ENCODE measurements at places on chromosomes 4 and X.

DNA sequence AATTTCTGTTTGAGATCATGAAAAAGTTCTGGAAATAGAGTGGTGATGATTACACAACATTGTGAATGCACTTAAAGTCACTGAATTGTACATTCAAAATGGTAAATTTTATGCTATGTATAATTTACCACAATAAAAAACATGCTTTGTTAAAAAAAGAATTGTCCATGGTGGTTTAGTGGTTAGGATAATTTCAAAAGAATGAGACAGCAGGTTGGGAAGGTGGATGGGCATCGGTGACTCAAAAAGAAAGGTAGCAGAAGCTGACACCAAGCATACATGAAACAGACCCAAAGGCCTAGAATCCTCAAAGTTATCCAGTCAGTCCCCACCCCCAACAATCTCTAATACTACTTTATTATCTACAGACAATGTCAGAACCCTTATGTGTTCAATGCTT, 91.1 kb downstream of the MSN start:
- DNase-seq, result no peak

- no peak for DNase-seq
Observed at GRCh38 chr4:56445699-56446098, 9.6 kb downstream of the PAICS start.

GRCh38 chrX:154441984-154442707, 1.8 kb upstream of the FAM50A start:
- DNase-seq, result no peak

DNA sequence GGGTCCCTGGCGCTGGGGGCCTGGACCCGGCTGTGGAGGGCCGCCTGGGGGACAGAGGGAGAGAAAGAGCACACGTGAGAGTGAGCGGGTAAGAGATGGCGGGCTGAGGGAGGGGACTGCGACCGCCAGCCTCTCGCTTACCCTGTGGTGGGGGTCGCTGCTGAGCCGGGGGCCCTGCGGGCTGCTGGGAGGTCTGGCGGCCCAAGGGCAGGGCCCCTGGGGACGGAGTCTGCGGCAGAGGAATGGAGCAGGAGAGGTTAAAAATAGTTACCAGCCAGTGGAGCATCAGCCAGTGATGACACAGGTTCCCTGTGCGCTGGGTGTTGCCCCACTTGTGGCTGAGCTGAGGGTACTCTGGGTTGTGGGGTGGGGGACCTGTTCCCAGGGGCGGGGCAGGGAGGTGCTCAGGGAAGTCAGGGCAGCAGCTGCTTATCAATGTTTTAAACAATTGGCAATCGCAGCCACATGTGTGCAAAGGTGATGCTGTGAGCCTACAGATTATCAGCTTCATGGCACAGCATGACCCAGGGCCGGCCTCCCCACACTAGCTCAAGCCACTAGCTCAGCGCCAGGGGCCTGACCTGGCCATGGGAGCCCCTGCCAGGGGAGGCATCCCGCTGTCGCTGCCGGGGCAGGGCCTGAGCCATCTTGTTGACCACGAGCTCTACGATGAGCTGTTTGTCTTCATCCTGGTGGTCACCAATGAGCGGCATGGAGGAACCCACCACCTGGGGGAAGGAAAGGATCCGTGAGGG, 7.5 kb upstream of the TIMP1 start:
- DNase-seq, result peak; percentile 16

DNA sequence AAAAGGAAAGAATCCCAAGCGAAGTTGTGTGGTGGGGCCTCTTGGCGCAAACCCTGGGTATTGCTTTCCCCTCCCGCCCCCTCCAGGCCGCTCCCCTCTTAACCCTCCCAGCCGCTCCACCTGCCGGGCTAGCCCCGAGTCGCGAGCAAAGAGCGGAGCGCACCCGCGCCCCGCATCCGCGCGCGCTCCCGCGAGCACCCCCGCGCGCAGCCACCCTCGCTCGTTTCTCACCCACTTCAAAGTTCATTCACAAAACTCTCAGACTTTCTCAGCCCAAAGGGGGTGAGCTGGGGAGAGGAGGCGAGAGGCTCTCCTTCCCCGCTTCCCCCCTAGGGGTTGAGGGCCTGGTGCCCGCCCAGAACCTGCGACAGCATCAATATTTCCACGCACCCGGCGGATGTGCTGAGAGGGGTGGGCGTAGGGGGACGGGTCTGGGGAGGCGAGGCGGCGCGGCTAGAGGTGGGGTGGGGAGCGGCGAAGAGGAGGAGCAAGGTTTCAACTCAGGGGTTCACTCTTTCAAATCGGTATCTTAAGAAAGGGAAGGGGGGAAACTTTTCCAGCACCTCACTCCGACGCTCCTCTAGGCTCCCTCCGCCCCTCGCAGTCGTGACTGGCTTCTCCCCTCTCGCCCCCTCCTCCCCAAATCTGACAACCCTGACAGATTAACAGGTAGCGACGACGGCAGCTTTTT, 1.8 kb downstream of the MAML3 start:
- DNase-seq, result peak; percentile 79

- no peak for DNase-seq
Observed at GRCh38 chr4:124790471-124790870, 77.9 kb upstream of the ANKRD50 start.

- no peak for DNase-seq
Observed at GRCh38 chrX:40952855-40953254, 132.4 kb upstream of the USP9X start.

DNA sequence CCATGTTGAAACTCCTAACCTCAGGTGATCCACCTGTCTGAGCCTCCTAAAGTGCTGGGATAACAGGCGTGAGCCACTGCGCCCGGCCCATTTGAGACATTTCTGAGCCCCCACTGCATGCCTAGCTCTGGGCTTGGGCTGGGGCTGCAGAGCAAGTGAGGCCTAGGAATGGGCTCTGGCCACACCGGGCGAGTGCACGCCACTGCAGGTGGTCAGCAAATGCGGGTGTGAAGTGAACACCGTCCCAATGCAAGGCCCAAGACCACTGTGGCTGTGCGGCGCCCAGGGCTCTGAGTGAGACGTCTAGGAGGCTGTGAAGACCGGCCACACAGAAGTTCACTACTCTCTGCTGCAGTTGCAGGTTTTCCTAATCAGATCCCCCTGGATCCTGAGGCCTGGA, 9.5 kb downstream of the SH3TC1 start:
- DNase-seq, result no peak

- DNase-seq, result no peak
Observed at GRCh38 chrX:20547611-20548051, 280.9 kb upstream of the RPS6KA3 start.

DNA sequence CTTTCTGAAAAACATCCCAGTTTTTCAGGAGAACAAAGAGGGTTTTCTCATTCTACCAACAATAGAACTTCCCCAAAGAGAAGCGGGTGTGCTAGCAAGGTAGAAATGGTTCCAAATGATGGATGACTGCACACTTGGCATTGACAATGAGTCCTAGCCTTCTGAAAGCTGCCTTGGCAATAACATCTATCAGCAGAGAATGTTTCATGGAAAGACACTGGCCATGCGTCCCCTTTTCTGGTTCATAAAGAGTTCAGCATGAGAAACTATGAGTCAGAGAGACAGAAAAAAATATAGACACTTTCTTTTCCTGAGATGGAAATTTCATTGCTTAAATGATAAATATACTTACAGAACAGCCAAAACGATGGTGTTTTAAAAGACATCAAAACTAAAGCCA, 236.9 kb upstream of the PRKX start:
- no peak for DNase-seq

DNA sequence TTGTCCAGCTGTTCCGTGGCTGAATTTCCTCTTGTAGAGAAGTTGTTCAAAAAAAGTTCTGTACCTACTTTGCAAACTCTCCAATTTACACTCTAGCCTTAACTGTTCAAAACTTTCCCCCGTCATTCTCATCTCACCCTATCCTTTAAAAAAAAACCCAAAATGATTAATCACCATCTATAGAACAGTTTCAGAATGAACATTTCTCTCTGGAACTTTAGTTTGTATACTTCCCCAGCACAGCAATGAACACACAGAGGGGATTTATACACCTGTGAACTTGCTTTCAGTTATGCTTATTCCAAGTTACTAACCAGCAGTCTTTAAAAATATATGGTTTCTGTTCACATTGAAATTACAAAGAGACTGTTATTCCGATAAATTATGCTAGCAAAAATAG, 1.2 kb downstream of the GEMIN8 start:
- no peak for DNase-seq

GRCh38 chr4:105620640-105621323, 68.4 kb downstream of the ARHGEF38 start:
- DNase-seq, result no peak

GRCh38 chrX:13463608-13464007, 105.8 kb upstream of the EGFL6 start:
- no peak for DNase-seq

- DNase-seq, result no peak
Observed at GRCh38 chr4:104424989-104425388, 69.7 kb downstream of the CXXC4 start.

DNA sequence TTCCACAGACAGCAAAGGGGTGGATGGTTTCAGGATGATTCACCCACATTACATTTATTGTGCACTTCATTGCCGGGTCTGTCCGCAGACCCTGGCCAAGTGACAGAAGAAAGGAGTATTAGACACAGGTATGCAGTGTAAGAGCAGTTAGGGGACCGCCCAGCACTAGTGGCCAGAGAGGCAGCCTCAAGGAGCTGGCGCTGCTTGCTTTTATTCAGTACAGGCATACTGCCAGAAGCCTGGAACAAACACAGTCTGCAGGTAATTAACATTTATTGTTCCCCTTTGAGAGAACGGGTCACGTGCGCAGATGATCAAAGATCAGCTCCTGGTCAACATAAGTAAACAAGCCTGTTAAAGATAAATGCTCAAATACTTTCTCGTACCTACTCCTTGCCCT, 1639.0 kb upstream of the IGFBP7 start:
- DNase-seq, result no peak

GRCh38 chrX:100864657-100865391, 9.3 kb downstream of the NOX1 start:
- no peak for DNase-seq

GRCh38 chr4:7885216-7886006, 54.2 kb downstream of the AFAP1 start:
- no peak for DNase-seq

DNA sequence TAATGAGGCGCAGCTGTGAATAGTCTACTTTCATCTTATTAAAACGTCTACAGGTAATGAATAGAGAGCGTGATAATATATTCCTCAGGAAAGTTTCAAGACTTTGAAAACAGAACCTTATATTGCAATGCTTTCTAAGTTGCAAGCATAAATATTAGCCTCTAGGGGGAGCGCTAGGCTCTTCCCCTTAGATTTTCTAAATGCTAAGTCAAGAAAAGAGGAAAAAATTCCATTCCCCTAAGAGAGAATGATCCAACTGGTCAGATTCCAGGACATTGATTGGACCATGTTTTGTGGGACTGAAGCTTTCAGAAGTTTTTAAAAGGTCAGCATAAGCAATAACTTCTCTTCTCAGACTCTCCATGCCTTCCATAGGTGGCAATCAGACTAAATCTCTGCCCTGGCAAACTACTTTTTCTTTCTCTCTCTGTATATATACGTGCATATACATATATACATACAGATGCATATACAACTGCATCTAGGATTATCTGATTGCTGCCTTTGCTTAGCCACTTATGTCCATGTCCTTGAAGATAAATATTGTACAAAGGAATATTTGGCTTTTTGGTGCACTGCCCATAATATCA, 492.9 kb downstream of the INPP4B start:
- DNase-seq, result no peak

- no peak for DNase-seq
Observed at GRCh38 chr4:92334716-92335350, 31.1 kb downstream of the GRID2 start.

- no peak for DNase-seq
Observed at GRCh38 chrX:136246201-136246600, 5.0 kb downstream of the MAP7D3 start.

DNA sequence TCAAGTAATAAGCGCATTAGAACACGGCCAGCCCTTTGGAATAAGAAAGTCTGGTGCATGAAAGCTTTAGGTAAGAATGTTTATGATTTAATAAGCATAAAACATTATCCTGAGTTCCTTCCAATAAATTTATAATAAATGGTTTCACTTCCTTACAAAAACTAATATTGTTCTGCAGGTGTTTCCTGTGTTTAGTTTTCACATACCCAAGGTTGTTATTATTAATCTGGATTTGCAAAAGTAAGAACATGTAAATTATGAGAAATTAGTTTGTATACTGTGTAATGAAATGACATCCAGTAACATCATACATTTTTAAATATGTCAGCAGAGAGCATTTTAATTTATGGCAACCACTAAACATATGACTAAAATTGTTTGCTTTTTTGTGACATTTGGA, 72.1 kb downstream of the BANK1 start:
- DNase-seq, result no peak

GRCh38 chr4:36891971-36892370, 352.6 kb upstream of the NWD2 start:
- DNase-seq, result no peak

DNA sequence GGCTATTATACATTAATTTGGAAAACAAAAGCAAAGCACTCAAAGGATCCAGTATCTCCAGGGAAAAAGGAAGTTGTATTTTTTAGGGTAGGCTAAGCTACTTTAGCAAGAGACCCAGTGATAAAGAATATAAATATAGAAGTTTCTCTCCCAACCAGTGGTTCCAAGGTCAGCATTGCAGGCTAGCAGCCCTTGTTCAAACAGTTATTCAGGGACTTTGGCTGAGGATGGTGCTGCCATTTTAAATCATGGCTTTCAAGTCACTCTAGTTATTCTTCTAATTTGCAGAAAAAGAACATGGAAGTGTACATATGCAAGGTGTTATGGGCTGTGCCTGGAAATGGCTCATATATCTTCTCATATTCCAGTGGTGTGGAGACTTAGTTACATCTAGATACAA, 9.3 kb downstream of the SCOC start:
- DNase-seq, result no peak

DNA sequence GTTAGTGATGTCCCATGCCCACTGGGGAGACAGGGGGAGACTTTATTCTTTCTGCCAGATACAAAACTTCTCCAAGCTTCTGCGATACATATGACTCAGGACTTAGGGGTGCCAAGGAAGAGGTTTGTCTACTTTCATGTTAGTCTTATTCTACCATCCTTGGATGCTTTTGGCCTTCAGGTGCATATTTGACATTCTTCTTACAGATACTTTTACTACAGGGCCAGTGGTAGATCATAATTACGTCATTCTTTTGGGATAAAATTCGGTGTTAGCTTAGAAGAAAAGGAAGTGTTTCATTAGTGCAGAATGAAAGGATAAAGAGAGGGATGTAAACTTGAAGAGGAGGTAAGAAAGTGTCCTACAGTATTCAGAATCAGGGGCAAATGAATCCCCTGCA, 245.2 kb downstream of the THOC2 start:
- DNase-seq, result no peak

DNA sequence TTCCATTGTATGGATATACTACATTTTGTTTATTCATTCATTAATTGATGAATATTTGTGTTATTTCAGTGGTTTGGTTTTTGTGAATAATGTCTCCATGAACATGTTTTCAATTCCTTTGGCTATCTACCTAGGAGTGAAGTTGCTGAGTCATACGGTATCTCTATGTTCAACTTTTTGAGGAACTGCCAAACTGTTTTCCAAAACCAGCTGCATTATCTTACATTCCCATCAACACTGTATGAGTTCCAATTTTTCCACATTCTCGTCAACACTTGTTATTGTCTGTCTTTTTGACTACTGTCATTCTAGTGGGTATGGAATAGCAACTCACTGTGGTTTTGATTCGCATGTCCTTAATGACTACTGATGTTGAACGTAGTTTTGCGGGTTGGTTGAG, 388.6 kb upstream of the MAGEB2 start:
- DNase-seq, result no peak

- DNase-seq, result no peak
Observed at GRCh38 chr4:78616046-78616498, 64.5 kb downstream of the ANXA3 start.

All from activated T-cell treated with anti-CD3 and anti-CD28 coated beads, Interleukin-2, amount 50 U/mL, for 48 hours (primary cell).